ENCODE measurements at places on chromosomes 2 and 18.

DNA sequence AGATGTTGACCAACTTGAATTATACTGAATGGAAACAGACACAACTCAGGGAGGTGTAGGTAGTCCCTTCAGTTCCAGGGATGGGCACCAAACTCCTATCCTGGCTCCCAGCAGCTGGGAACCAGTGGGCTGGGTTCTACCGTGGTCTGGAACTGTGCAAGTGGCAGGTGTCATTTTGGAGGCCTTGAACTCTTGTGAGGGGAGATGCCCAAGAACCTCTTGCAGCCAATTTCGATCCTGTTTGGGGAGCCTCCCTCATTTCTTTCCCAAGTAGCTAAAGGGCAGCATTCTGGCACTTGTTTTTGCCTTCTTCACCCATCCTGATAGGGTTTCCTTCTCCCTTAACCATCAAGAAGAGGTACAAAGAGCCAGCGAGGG, 200.2 kb downstream of the ANKRD30B start:
- no peak for DNase-seq

- no peak for DNase-seq
These were observed 40.6 kb upstream of the LAMA1 start for GRCh38 chr18:7158216-7158615.

DNA sequence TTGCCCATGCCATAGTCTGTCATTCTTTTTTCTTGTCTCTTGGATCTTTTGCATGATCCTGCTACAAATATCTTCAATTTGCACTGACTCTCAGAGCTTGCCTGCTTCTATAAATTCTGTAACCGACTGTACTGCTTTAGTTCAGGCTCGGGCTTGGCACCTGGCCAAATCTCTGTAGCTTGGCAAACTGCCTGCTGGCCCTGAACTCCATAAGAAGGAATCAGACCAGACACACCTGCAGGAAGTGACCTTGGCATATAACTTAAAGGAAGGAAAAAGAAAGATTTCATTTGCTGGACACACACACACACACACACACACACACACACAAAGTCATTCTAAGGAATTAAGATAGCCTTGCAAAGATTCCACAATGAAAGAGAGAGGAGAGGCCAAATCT, 291.2 kb upstream of the DDX18 start:
- DNase-seq: no peak

DNA sequence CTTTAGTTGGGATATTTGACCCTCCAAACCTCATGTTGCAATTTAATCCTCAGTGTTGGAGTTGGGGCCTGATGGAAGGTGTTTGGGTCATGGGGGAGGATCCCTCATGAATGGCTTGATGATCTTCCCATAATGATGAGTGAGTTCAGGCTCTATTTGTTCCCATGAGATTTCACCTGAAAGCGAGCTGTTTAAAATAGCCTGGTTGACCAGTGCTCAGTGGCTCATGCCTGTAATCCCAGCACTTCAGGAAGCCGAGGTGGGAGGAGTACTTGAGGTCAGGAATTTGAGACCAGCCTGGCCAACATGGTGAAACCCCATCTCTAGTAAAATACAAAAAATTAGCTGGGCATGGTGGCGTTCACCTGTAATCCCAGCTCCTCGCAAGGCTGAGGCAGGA, 14.9 kb upstream of the PSME4 start:
- no peak for DNase-seq

- DNase-seq: no peak
These were observed 103.9 kb upstream of the DCC start for GRCh38 chr18:52236131-52236530.

- no peak for DNase-seq
These were observed 54.0 kb downstream of the ADI1 start for GRCh38 chr2:3465328-3465727.

DNA sequence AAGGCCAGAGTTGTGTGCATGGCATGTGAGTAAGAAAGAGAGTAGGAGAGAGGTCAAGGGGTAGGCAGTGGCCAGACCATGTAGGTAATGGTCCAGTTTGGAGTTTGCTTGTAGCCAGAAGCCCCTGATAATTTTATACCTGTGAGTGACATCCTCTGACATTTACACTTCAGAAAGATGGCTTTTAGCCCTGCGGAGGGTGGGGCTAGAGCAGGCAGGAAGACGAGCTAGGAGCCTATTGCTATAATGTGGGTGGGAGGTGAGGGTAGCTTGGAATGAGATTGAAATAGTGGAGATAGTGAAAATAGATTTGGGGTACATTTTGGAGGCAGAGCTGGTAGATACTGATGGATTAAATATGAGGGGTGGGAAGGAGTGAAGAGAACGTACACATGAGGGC, 48.8 kb upstream of the MGAT5 start:
- no peak for DNase-seq

GRCh38 chr2:8676921-8677645, 4.8 kb upstream of the ID2 start:
- DNase-seq: no peak

DNA sequence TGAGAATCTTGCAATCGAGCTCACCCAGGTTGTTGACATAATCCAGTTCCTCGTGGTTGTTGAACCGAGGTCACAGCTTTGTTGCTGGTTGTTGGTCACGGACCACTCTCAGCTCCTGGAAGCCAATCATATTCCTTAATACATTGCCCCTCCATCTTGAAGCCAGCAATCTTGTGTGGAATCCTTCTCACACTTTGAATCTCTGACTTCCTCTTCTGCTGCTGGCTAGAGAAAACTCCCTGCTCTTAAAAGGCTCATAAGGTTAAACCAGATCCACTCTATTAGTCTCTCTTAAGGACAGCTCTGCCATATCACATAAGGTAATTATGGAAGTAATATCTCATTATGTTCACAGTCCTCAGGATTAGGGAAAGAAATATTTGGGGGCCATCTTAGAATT, 41.1 kb downstream of the SP140 start:
- DNase-seq: no peak

- no peak for DNase-seq
These were observed 2.9 kb downstream of the ALS2 start for GRCh38 chr2:201777869-201778268.

DNA sequence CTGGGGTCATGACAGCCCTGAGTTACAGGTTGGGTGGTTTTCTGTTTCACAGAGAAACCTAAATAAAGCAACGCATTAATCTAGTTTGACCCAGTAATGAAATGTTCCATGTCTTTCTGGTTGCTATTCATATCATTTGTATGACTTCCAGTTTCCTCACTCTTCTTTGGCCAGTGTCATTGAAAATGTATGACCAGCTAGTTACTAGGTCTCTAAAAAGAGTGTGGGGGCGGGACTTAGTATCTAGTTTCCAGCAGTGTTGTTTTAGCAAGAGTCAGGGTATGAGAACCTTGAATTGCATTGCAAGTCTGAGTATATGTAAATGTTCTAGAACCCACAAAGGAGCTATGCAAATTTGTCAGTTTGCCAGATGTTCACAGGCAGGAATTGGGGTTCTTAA, 47.7 kb downstream of the SLC9A2 start:
- DNase-seq: no peak

DNA sequence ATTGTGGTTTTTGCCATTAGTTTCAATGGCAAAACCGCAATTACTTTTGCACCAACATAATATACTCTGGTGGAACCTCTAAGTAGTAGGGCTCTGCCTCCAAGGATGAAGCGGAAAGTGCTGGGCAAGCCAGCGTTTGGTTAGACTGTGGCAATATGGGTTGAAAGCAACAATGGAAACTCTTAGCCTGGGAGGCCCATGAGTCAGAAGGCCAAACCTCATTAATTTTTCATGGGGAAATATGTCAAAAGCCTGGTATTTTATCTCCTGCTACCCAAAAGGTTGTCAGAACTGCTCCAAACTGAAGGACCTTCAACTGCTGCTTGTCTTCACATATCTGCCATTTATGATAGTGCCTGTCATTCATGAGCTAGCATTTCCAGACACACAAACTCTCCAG, 179.1 kb upstream of the CYP26B1 start:
- DNase-seq: no peak

DNA sequence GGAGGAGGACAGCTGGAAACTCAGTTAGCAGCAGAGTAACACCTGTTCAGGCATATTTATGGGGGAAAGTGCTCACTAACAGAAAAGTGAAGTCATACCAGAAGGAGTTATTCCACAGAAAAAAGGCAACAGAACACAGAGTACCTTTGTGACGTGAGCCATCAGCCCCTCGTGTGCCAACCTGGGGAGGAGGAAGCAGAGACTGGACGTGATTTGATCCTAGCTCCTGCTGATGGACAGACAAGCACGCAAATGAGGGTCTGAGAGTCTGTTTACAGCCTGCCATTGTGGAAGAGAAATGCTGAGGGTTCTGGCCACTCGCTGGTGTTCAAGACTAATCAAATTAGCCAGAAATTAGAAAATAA, 120.7 kb downstream of the ZNF521 start:
- DNase-seq: no peak

DNA sequence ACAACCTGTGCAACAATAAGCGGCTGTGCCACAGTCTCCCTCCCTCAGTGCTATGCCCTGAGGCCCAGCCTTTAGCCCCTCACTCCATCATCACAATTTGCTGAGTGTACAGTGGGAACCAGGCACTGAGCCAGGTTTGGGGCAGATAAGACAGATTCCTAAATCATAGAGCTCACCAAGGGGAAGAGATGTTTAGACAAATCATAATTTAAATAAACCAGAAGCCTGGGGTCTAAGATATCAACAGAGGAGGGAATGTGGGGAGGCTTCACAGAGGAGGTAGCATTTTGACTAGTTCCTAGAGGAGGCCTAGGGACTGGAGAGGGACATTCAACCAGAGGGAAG, 139.3 kb upstream of the EPAS1 start:
- no peak for DNase-seq

DNA sequence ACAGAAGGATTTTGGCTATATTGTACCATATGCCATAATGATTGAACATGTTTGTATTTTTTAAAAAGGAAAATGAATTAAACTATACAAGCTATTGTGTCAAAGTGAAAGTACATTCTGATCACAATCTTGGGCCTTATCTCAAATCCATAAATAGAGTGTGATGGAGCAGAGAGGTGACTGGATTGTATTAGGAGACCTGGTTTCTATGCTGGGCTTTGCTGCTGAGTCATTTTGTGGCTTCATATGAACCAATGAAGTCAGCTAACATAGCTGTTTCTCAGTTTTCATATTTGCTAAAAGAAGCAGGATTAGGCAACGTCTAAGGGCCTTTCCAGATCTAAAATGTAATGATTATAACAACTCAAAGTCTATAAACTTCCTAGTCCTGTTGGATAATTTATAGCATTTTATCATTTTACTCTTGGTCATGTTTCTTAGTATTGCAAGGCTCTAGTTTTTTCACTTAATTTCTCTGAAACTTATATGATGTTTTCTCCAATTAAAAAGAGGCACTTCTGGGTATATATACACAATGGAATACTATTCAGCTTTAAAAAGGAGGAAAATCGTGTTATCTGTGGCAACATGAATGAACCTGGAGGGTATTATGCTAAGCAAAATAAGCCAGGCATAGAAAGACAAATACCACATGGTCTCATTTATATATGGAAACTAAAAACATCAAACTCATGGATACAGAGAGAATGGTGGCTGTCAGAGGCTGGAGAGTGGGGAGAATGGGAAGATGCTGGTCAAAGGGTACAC, 112.3 kb downstream of the MEP1B start:
- no peak for DNase-seq

DNA sequence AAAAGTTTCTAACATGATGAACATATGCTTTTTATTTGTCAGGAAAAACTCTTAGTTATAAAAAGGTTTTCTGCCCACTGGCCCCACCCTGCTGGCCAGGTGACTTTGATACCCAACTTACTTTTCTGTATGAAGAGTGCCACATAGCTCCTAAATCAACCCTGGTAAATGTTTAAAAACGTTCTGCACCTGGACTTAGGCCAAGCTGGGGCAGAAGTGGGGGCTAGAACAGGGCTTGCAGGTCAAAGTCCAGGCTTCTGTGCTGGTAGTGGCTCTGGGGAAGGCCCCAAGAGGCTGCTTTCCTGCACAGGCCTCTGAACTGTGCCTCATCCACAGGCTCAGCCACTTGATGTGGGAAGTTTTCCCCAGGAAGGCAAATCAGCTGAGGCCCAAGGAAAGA, 171.7 kb downstream of the ANKRD30B start:
- DNase-seq: no peak

GRCh38 chr2:109463891-109464290, 149.9 kb downstream of the SEPTIN10 start:
- DNase-seq: no peak

DNA sequence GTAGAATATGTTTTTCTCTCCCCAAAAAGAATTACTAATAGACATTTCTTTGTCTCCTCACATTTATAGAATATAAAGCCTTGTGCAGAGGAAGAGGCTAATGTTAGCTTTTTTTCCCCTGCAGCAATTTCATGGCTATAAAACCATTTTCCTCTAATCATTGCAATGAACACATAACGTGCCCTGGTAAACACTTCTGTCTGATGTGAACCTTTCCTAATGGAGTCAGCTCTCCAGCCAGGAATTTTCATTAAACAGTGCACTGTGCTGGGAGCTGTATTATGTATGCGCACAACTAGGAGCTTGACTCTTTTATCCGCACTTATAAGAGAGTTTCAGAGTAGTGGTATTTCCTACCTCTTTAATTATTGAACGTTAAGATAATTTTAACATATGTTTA, 63.9 kb upstream of the SPATS2L start:
- no peak for DNase-seq

- DNase-seq: no peak
These were observed 128.1 kb upstream of the NPAS2 start for GRCh38 chr2:100691846-100692245.

GRCh38 chr2:94873362-94874276, 2.4 kb downstream of the TEKT4 start:
- DNase-seq: no peak

DNA sequence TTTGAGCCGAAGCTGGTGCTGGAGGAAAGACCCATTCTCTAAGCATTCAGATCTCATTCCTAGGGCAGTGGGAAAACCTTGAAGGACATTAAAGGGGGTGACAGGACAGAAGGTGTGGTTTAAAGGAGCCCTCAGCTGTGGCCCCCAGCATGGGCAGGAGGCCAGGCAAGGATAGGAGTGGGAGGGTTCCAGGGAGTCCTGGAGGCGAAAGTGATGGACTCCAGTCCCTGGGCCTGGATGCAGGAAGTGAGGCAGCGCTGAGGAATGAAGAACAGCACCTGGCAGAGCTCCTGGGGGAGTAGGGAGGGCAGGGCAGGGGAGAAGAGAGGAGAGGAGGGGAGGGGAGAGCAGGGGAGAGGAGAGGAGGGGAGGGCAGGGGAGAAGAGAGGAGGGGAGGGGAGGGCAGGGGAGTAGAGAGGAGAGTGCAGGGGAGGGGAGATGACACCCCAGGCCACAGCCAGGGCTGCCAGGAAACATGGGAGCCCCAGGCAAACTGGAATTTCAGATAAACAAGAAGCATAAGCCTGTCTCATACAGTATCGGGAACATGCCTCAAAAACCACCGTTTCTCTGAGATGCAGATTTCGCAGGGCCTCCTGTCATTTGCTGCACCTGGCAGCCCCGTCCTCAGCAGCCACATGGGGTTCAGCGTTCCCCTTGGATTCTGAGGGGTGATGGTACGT, 5.7 kb downstream of the RAMP1 start:
- no peak for DNase-seq

- no peak for DNase-seq
These were observed 17.1 kb downstream of the FAM178B start for GRCh38 chr2:96969321-96969720.

GRCh38 chr2:211259831-211260476, 703.6 kb downstream of the CPS1 start:
- DNase-seq: no peak
